ENCODE measurements at places on chromosomes 7 and 10.

DNA sequence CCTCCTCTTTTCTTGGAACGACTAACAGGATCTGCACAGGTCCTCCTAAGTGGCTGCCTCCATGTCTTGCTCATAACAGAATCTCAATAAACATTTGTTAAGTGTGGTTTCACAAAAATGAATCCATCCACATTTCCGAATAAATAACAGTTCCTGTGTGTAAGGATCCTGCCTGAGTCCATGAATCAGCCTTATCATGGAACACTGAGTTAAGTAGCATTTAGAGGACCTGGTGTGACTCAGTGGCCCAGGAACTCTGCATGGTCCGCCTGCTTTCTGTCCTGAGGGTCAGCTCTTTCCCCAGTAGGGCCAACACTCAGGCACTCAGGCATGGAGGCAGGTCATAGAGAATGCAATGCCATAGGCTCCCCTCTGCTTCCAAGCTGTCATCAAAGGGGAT, 15.8 kb upstream of the C10orf90 start:
- DNase-seq, result no peak

DNA sequence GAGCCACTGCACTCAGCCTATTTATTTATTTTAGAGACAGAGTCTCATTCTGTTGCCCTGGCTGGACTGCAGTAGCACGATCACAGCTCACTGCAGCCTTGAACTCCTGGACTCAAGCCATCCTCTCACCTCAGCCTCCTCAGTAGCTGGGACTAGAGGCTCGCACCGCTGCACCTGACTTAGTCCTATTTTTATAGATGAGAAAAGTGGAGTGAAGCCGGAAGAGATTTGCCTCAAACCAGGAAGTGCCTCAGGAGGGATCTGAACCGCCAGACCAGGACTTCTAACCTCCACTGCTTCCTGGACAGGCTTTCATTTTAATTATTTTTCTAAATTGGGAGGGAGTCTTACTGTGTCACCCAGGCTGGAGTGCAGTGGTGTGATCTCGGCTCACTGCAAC, 17.5 kb upstream of the CLIP2 start:
- no peak for DNase-seq

- DNase-seq, result no peak
Observed at GRCh38 chr7:921581-922333, 32.7 kb downstream of the ADAP1 start.

DNA sequence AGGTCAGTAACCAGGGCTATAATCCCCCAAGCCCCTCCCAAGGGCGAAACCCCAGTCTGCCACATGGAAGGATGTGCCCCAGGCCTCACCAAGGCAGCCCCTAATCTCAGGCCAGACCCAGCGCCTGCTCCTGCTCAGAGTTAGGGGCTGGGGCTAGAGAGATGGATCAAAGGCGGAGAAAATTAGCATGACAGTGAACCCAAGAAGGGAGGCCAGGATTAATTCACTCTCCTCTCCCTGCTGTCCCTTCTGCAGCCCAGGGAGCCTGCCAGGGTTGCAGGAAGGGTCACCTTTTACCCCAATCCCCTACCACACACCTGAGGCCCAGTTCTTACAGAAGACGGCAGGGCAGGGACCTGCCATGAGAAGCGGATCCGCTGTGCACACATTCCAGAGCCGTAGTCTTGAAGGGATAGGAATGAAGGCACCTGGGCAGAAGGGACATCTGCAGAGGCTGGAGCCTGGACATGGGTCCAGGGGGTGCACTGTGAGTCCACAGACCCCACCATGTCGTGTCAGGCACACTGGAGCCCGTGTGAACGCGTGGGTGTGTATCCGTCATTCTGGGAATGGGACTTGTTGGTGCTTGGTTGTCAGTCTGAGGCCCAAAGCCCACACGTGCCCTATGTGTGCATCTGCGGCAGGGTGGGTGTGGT, 11.9 kb upstream of the ZMIZ1 start:
- no peak for DNase-seq

DNA sequence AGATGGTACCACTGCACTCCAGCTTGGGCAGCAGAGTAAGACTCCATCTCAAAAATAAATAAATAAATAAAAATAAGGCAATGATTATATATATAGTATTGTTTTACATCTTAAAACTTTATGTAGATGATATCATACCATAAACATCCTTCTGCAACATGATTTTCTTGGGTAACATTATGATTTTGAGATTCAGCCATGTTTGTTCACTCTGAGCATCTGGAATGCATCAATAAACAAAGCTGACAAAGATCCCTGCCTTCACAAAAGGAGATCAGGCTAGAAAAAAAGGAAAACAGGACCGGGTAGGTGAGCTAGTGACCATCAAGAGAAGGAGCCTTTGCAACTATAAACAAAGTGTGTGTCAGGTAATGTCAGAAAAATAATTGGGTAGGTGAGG, 31.9 kb upstream of the KAT6B start:
- DNase-seq, result no peak

DNA sequence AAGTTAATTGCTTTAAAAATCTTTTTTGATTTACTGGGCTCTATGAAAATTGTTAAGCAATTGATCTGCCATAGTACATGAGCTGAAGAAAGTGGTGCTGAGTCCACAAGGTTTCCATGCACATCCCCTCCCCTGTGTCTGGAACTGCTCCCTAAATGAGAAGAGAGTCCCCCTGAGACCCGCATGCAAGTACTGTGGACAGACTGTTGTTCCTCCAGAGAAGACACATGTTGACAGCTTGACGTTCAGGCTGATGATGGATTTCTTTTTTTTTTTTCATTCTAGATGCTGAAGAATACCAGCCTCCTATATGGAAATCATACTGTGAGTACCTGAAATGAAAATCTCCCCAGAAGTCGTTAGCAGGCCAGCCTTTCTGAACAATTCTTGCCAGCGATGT, 159.8 kb downstream of the CHN2 start:
- no peak for DNase-seq

DNA sequence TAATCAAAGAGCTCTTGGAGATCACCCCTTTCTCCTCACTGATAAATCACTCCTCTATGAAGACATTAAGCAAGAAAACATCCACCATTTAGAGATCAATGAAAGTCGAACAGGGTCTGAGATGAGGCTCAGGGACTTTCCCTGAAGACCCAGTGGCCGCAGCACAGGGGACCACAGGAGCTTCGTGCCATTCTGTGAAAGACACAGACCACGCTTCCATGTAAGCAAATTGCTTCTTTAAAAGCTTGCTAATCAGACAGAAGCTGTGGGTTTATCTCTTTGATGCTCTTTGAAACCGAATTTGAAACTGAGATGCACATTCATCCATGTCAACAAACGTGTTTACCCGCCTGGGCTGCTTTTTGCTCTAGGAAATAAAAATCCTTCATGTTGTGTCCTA, 231.9 kb upstream of the PPP2R2D start:
- no peak for DNase-seq

DNA sequence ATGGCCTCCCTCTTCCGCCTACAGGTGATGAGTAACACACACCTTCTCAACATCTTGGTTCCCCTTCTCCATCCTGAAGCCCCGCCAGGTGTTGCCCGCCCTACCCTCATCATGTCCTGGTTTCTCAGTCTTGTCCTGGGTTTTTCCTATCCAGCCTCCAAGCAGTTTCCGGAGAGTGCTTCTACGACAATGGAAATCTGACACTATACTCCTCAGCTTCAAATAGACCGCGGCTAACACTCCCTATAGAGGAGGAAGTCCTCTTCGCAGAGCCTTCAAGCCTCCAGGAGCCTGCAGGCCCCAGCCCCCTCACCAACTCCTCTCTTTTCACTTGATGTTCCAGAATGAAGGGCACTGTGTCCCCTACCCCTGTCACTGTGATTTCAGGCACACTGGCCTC, 147.4 kb downstream of the PRPF18 start:
- DNase-seq, result no peak

DNA sequence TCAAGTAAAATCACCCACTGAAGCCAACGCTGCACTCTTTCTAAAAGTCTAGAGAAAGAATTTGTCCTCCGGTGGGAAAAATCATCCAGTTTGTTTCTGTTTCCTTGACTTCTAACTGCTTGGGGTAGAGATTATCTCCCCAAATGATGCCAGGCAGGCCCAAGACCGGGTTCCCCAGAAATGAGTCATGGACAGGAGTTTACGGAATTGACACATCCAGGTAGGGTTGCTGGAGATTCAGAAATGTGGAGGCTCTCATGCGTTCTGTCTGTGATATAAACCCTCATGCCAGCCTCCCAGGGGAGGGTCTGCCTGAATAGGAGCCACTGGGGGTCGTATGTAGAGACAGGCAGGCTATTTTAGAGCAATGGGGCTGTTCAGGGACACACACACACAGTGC, 230.9 kb downstream of the TCERG1L start:
- DNase-seq, result no peak

GRCh38 chr10:34153663-34154382, 661.3 kb downstream of the PARD3 start:
- no peak for DNase-seq

DNA sequence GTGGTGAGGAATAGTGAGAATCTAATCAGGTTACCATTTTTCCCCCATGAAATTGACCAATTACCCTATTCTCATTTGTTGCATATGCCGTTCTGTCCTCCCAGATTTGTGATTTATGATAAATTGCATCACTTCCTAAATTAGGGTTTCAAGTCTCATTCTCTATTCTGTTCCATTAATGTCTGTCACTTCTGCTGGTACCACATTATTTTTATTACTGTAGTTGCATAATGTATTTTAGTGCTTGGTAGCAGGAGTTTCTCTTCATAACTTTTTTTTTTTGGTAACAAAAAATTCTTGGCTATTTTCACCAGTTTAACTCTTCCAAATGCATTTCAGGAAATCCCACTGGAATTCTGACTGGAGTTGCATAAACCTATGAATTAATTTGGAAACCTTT, 44.0 kb upstream of the FAM133B start:
- DNase-seq, result no peak

- DNase-seq, result no peak
Observed at GRCh38 chr7:124557587-124557986, 208.0 kb downstream of the GPR37 start.
